ENCODE measurements at places on chromosomes 11 and 22. TPM values are rescaled to one million over a fixed set of nuclear protein-coding genes. Genes with fewer than 3 reads are reported as not detected.

The HOATZ gene
- not detected for total RNA-seq

The MMP13 gene
- total RNA-seq: not detected

The OR5A1 gene
- total RNA-seq: not detected

DNA sequence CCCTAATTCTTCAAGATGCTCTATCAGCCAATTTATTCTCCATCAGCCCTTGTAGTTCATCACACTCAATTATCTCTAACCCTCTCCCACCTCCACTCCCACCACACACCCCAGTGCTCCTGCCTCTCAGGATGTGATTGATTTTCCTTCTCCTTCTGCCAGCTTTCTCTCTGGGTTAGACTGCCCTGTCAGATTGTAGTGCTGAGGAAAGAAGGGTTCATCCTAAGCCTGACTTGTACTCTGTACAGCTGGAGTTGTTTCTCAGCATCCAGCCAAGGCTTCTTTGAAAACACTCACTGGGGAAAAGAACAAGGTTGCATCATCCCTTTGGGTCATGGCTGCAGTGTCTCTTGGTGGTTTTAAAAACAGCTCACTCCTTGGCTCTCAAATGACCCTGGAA, 61.2 kb downstream of the CECR2 start:
- no peak for DNase-seq

DNA sequence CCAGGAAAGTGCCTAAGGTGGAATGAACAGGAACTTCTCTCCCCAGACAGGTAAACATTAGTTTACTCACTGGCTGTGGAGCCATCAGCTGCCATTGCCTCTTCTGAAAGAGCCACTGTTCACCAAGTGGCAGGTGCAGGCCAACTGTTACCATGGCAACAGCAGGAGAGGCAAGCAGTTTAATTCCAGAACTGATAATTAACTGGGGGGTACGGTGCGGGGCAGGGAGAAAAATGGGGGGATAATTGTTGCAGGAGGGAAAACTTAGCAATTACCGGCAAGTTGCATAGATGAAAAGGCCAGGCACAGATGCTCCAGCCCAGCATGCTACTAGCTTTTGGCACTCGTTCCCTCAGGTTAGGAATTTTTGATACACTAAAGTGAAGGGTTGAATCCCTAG, 85.1 kb downstream of the TRIM44 start:
- no peak for DNase-seq

DNA sequence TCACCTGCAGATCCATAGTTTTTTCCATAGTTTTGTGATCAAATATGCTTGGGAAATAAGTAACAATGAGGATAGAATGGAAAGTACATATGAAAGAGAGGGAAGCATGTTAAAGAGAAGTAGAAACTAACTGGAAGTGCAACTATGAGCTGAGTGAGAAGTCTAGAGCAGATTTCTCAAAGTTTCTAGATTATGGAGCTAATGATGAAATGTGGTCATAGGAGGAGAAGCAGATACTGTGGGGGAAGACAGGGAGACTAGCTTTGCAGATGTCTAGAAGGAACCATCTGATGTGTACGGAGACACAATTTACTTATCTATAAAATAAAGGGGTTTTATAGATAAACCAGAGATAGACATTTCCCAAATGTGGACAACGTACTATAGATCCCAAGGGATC, 37.1 kb downstream of the RELT start:
- DNase-seq: no peak

GRCh38 chr11:44016546-44017442, 31.0 kb upstream of the ACCSL start:
- DNase-seq: no peak

All from activated CD4-positive, alpha-beta T cell treated with anti-CD3 and anti-CD28 coated beads, Interleukin-2, amount 10 ng/mL, durations not matched to agents 24 days and 14 days (primary cell).